ENCODE measurements at places on chromosomes 7 and 10.

- no peak for DNase-seq
Observed at GRCh38 chr10:47047127-47047504, 135.9 kb downstream of the PTPN20 start.

DNA sequence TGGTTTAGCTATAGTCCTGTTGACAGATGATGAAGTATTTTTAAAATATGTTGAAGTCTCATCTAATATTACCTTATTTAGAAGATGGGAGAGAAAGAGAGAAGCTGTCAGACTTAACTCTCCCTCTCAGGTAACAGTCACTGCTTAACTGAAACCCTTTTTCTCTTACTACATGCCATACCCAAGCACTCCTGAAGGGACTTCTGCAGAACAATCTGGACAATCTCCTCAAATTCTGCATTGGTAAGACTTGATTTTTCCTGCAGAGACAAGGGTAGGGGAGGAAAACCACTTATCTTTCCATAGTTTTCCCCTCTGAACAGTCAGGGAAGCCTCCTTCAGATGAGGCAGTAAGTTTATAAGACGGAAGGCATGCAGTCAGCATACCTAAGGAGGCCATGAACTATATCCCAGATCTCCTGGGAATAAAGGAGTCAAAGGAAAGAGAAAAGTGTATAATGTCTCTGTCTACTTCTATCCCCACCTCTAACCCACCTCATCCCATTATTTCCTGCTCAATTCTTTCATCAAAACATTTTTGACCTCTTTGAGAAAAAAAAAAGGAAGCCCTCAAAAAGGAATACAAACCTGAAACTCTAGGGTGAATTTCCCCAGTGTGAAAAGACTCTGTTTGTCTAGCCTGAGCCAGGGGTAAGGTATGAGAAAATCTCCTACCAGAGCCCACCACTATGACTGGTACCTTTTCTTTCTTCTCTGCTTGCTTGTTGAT is 9.4 kb downstream of the ZCWPW1 start:
- no peak for DNase-seq

DNA sequence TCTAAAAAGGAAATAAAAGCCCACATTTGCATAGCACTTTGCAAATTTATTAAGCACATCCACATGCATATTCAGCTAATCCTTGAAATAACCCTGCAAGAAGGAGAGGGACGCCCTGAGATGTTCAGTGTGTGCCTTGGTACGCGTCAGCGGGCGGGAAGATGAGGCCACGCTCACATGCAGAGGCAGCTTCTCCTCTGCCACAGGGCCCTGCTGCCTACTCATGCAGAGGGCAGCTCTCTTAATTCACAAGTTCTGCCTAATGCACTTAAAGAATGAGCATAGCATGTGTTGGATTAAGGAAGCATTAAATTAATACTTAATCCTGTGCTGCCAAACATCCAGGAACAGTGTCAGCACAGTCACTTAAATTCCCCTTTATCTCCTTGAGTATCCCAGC is 132.3 kb downstream of the HECW1 start:
- DNase-seq = no peak

GRCh38 chr7:91941450-91941849 is 788 bp downstream of the AKAP9 start:
- DNase-seq = peak; percentile 44

DNA sequence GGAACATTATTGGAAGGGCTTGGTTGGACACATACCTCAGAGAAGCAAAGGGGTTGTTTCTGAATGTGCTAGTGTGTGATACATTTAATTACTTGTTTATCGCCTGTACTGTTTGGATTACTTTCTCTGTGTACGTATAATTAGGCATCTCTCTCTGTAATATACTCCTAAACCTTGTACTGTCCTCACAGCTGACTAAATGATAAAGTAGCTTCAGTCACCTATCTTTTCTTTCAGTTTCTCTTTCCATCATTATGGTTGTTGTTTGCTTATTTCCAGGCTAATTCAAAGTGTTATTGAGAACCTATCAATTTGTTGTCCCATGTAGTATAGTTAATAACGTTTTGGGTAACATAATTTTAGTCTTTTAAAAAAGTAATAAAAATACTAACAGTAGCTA is 34.0 kb downstream of the MXI1 start:
- no peak for DNase-seq

- no peak for DNase-seq
Observed at GRCh38 chr7:29500719-29501118, 62.9 kb upstream of the PRR15 start.

DNA sequence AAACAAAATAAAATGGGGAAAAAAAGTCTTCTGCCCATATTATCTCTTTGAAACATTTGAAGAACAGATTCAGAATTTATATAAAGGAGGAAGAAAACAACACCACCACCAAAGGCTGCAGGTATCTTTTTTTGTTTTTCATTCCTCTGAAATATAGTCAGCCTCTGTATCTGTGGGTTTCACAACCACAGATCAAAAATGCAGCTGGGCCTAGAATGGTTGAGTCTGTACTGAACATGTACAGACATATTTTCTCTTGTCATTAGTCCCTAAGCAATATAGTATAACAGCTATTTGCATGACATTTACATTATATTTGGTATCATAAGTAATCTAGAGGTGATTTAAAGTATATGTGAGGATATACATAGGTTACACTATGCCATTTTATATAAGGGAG is 559.7 kb upstream of the LRRN3 start:
- peak; percentile 77 for DNase-seq

Measured in mammary epithelial cell (primary cell).